ENCODE measurements at places on chromosomes 11 and 22.

- DNase-seq: no peak
Observed at GRCh38 chr22:20180245-20180630, 29.4 kb upstream of the CCDC188 start.

DNA sequence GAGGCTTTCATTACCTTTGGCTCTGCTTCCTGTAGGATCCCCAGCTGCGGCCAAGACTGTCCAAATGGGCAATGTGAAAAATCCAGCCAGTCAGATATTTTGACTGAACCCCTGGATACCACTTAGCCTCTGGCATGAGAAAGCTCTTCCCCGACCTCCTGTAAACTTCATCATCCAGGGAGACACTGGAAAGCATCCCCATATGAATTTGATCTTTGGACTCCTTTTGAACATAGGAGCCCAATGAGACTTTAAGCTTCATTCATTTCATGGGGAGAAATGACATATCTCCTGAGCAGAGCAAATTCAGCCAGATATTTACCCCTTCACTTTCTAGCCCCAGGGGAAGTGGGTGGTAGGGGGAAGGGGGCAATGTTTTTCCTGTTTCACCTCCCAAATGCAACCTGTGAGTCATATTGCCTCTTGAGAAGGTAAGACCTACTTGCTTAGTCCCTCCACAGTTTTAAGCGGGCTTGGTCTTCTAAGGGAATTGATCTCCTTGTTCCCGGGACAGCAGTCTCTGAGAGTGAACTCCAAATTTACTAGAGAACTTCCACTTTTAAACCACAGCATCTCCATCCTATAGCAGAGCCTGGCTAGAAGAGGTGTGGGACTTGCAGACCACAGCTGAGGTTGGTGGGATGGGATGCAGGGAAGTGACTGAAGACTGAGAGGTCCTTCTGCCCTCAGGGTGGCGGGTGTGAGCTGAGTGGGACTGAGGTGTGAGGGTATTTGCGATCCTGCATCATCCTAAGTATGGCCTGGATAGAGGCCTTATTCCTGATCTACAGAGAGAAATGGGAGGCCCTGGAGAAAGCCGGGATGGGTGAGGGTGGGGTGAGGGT lies 20.3 kb upstream of the POU2AF1 start:
- DNase-seq: no peak

DNA sequence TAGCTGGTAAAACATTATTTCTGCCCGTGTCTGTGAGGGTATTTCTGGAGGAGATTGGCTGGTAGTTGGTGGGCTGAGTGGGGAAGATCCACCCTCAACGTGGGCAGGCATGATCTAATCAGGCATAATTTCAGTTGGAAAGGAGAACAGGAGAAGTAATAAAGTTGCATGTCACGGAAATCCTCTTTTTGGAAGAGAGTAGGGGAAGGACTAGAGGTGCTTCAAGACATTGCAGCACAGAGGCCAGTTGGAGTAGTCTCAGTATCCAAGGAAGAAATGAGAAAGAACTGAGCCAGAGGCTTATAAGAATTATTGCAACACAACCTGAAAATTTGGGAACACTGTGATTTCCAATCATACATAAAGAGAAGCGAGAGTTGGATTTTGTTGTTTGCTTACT lies 1155.1 kb downstream of the FAM181B start:
- DNase-seq: no peak

- no peak for DNase-seq
Observed at GRCh38 chr11:59436169-59436568, at the start of gene OR5A1. TSS of gene OR5A1 (plus strand) at chr11:59436469. CDS start at chr11:59443169, 6,700 bp downstream.

DNA sequence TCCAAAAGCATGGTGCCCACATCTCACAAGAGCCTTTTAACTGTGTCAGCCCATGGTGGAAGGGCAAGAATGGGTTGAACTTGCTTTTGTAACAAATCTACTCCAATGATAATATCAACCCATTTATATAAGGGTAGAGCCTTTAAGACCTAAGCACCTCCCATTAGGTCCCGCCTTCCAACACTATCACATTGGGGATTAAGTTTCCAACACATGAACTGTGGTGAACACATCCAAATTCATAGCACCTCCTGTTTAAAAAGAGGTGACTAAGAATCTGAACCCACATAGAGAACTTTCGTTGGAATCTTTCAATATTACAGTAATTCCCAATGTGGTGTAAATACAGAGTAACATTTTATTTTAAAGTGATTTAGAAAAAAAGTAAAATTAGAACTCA lies 9.2 kb upstream of the CNTF start:
- DNase-seq: no peak

GRCh38 chr11:66472054-66472453 lies 5.3 kb downstream of the PELI3 start:
- no peak for DNase-seq

DNA sequence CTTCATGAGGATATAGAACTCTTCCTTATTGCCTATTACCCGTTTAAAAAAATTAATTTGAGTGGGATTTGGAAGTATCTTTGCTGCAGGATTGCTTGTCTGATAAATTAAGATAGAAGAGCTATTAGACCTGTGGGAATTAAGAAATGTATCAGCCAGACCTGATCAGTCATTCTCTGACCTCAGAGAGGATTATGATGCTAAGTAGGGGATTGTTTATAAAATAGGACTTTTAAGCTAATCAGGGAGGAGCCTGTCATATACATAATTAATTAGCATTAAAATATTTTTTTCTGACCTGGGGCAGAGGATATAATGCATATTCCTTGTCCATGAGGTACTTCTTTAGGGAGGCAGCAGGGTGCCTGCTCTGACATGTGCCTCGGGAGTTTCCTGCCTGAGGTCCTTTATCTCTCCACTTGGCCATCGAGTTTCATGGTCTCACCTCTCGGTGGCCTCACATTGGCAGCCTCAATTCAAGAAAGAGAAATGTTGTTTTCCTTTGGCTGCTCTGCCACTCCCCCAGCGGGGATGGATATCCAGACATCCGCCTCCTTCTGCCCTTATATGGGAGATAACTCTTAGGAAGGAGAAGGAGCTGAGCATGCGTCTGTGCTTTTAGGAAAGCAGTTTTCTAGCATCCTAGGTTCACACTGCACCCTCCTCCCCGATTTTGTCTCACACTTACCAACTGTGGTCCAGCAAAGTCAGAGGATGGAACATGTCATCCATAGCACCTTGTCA lies 41.1 kb downstream of the DIXDC1 start:
- DNase-seq: no peak

- DNase-seq: no peak
Observed at GRCh38 chr11:14636119-14636518, 7.5 kb upstream of the PDE3B start.

GRCh38 chr11:57094181-57094935 lies 87.4 kb upstream of the LRRC55 start:
- no peak for DNase-seq

GRCh38 chr11:110432713-110433392 lies 3.1 kb downstream of the FDX1 start:
- DNase-seq: no peak

DNA sequence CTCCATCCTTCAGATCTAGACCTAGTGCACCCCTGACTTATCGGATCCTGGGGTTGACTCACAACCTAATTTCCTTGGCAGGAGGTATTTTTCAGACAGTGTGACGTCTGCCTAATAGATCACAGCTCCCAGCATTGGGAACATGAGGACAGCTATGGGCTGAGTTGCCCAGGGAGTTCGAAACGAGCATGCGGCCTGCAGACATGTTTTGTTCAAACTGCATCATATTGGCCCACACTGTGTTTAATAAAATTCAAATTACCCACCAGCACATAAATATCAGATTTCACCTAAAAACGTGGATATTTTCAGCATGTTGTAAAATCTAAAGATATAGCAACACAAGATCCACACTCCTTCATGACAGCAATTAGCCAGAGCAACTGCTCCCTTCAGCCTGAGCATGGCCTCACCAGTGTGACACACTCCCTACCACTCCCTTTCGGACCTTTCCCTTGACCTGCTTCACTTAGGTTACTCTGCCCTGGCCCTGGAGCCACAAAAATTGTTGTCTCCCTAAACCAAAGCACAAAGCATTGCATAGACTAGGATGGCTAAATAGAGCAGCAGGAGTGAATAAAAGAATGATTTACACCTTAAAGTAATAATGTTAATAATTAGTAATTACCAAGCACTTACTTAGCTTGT lies 53.6 kb upstream of the USP47 start:
- DNase-seq: no peak

DNA sequence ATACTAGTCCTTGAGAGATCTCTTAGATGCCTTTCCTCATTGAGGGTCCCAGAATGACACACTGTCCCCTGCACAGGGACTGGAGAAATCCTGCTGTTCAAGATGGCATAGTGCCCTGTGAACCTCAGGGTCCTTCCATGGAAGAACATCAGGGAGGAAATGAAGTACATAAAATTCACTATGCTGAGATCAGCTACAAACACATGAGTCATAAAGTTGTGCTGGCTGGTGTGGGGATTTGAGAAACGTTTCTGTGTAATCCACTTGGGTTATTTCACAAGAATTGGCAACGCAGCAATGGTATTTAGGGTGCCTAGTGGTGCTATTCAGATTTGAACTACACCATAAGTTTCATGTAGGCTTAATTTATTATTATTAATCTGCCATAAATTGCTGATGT lies 174.4 kb downstream of the MAML2 start:
- DNase-seq: no peak

- no peak for DNase-seq
Observed at GRCh38 chr22:29689880-29690213, 30.0 kb upstream of the CABP7 start.

- DNase-seq: no peak
Observed at GRCh38 chr11:76025068-76025467, 181.2 kb downstream of the WNT11 start.

DNA sequence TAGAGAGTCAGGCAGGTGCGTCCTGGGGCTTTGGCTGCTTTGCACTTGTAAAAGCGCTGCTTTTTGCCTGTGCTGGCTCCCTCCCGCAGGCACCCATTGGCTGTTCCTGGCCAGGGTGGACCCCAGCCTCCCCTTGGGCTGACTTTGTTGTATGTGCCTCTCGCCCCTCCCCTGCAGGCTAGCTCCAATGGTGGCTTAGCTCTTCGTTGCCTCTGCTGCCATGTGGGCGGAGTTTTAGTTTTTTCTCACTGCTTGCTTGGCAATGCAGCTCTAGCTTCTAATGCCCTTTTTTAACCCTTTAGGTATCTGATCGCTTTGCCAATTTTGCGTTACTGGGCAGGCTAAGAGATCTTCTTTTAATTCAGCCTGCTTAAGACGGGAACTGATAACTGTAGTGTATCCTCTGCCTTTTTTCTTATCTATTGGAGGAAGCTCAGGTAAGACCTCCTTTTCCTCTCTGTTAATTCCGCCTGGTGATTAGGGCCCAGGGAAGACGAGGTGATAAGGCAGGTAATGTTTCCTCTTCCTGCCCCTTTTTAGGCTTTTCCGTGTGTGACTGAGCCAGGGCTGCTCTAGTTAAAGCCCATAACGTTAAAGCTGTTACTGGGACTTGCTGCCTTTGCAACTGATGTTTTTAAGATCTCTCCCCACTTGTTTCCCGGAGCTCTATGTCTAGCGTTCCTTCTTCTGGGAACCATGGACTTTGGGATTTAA lies 11.7 kb upstream of the GLYATL1 start:
- DNase-seq: no peak

DNA sequence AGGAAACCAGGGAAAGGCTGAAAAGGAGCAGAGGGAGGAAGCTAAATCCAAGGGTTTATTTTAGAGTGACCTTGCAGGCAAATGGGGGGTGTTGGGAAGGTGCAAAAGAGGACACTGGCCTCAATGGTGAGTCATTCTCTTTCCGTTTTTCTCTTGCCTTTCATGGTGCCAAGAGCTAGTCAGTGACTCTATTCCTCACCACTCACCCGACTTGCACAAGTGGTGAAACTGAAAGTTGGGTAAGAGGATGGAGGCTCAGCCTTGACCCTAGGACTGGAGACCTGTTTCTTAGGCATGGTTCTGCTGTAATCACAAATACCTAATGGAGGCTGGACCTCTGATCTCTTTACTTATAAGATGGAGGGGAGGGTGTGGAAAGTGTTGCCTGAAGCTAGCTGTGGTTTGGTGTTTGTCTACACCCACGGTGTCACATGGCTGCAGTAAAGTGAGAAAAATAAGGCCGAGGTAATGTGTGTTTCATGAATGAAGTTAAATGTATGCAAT lies 67.3 kb upstream of the CREB3L1 start:
- DNase-seq: no peak

DNA sequence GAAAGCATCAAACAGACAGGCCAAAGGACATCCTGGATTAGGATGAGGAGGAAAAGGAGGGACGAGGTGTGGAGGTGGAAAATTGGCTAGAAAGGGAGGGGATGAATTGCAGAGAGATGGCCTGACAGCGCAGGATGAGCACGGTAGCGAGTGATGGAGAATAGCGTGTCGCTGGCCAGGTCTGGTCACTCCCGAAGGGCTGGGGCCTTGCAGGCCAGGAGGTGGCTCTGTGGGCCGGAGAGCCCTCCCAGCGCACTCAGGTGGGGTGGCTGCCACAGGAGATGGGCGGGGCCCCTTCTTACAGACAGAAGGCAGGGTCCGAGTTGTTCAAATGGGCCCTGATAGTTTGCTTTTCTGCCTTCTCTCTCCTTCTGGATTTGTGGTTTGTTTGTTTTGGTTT lies 37.1 kb upstream of the THY1 start:
- DNase-seq: no peak

GRCh38 chr11:23555085-23555484 lies 694.8 kb upstream of the CCDC179 start:
- DNase-seq: no peak

GRCh38 chr11:4826425-4826824 lies 5.3 kb downstream of the OR51F2 start:
- DNase-seq: no peak

GRCh38 chr22:29011240-29012100 lies 50.2 kb downstream of the C22orf31 start:
- no peak for DNase-seq

DNA sequence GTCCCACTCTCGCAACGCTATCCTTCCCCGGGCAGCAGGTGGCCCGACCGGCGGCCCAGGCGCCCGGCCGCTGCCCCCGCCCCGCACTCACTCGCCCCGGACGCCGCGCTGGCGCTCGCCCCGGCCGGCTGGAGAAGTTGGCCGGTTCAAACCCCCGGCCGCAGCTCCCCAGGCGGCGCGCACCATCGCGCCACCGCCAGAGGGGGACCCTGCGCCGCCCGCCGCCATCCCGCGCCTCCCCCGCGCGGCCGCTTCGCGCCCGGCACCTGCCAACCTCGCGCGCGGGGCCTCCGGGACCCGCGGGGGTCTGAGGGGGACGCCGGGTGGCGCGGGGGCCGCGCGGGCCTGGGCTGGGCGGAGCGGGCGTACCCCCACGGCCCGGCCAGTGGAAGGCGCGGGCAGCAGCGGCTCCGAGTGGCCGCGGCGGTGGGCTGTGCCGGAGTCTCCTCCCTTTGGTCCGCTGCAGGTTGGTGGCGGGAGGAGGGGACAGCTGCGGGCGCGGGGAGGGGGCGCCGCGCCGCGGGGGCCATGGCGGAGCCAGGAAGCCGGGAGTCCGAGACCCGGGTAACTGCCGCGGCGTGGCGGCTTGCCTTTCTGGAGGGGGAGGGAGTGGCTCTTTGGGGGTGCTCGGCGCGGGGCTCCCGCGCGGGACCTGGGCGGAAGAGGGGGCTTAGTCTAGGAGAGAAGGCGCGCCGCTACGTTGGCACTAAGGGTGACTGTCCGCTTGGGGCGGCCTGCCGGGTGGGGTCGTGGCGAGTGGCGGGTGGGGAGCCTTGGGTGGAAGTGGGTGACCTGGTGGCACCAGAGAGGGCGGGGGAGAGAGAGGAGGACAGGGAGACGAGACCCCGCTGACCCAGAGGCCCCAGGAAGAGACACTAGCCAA lies at the start of the genes MPST and TST:
TSS of gene MPST (plus strand) at position 434 of the 883 bp plus-strand sequence. CDS start at position 529, 95 bp downstream.
TSS of gene TST (minus strand) at position 139 of the 883 bp plus-strand sequence. CDS start 715 bp downstream, outside the sequence.
- DNase-seq: no peak
